ENCODE measurements at places on chromosomes 1 and 21. TPM values are rescaled to one million over a fixed set of nuclear protein-coding genes. Genes with fewer than 3 reads are reported as not detected.

The SYT6 gene
- not detected for total RNA-seq

The S100A11 gene
- total RNA-seq: 524 TPM

The MYOM3 gene
- total RNA-seq: 0.05 TPM

The HNRNPCL4 gene
- not detected for total RNA-seq

The CHI3L2 gene
- not detected for total RNA-seq

The MROH9 gene
- total RNA-seq: not detected

The BSND gene
- not detected for total RNA-seq

The PLD5 gene
- total RNA-seq: not detected

The SLC2A5 gene
- total RNA-seq: not detected

The RIPPLY3 gene
- 0.05 TPM for total RNA-seq

The FCRL4 gene
- total RNA-seq: not detected

The KCTD3 gene
- total RNA-seq: 20.1 TPM
